ENCODE measurements at places on chromosomes 12 and 14.

- peak; percentile 58 for DNase-seq
Observed at GRCh38 chr12:123916729-123917128, 55.9 kb downstream of the CCDC92 start.

DNA sequence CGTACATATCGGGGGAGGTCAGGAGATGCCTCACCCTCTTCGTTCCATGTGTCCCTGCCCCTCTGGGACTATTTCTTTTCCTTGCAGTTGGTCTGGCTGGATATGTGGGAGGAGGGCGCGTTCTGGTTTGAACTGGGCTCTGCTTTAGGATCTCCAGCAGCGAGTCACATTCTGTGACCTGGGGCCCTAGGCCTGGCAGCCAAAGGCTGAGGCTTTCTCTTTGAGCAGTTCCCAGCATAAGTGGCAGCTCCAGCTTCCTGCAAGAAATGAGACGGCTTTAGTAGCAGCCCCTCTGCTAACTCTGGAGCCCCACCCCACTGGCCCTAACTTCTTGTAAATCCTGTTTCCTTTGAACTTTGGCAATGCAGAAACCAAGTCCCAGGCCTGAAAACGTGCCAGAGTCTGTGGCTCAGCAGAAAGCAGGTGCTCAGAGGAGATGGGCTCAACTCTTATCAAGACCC lies 274.8 kb downstream of the DPF3 start:
- DNase-seq, result peak; percentile 50

- no peak for DNase-seq
Observed at GRCh38 chr12:52432559-52433207, 1.5 kb downstream of the KRT75 start.

GRCh38 chr12:122646517-122647217 lies 56.5 kb downstream of the HCAR2 start:
- DNase-seq, result peak; percentile 98

GRCh38 chr12:109058773-109059172 lies 6.4 kb downstream of the USP30 start:
- DNase-seq, result no peak
